ENCODE measurements at places on chromosomes 12 and 14. TPM values are rescaled to one million over a fixed set of nuclear protein-coding genes. Genes with fewer than 3 reads are reported as not detected.

The C14orf180 gene
- not detected for total RNA-seq

The FLVCR2 gene
- 3.0 TPM for total RNA-seq

The YAF2 gene
- total RNA-seq: 33.6 TPM

The ALDH1L2 gene
- 4.2 TPM for total RNA-seq

The SNRPF gene
- total RNA-seq: 71.5 TPM

The TAS2R46 gene
- 0.89 TPM for total RNA-seq

GRCh38 chr14:99734406-99735051 lies 50.4 kb downstream of the CYP46A1 start:
- no peak overlapping the region for H3K27ac ChIP-seq
- no peak overlapping the region for H3K4me3 ChIP-seq
- DNase-seq: no peak
- peaks cover 4% of the 10 kb centered on the region for H3K4me1 ChIP-seq
- H3K36me3 ChIP-seq: no peaks in the 10 kb centered on the region

DNA sequence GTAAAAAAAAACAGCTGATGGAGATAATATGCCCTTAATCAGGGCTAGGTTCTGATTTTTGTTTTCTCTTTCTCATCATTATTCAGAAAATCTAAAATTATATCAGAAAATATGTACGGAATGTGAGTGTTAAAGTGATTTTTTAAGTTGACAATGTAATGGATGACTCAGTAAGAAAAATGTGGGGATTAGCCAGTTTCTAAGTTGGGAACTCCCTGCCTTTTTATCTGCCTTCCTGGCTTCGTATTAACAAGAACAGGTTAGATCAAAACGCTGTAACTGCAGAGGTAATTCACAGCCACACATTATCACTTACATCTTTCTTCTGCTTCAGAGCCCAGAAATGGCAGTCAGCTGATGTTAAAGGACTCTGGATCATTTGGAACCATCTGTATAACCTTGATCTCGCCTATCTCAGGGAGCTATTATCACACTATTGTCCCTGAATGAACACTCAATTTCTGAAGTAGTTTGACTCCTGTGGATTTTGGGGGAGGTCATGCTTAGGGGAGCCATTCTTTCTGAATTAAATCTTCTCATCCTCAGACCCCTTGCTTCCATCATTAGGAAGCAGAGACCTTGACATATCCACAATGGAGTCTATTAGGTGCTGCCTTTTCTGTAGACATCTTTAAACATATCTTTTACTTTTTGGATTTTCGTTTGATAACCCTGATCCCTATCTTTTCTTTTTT lies 135.7 kb upstream of the SLC16A7 start:
- no peak overlapping the region for H3K4me3 ChIP-seq
- no peak overlapping the region for H3K27ac ChIP-seq
- H3K4me1 ChIP-seq: no peaks in the 10 kb centered on the region
- no peaks in the 10 kb centered on the region for H3K36me3 ChIP-seq
- DNase-seq: no peak

GRCh38 chr14:22333422-22334274 lies 255.4 kb downstream of the DAD1 start:
- H3K4me1 ChIP-seq: peaks cover 27% of the 10 kb centered on the region
- DNase-seq: no peak
- H3K27me3 ChIP-seq: no peaks in the 10 kb centered on the region
- H3K27ac ChIP-seq: no peak overlapping the region

GRCh38 chr14:24339284-24340151 lies at the start of gene RIPK3:
TSS of gene RIPK3 (minus strand) at chr14:24339991. CDS start at chr14:24339826, 165 bp downstream.
- H3K27ac ChIP-seq: no peak within 1 kb of the TSS
- H3K4me1 ChIP-seq: peaks cover 5% of the 10 kb centered on the region
- H3K4me3 ChIP-seq: no peak within 1 kb of the TSS
- H3K27me3 ChIP-seq: peaks cover 96% of the 10 kb centered on the region
- no peak for DNase-seq
- no peaks in the 10 kb centered on the region for H3K36me3 ChIP-seq

DNA sequence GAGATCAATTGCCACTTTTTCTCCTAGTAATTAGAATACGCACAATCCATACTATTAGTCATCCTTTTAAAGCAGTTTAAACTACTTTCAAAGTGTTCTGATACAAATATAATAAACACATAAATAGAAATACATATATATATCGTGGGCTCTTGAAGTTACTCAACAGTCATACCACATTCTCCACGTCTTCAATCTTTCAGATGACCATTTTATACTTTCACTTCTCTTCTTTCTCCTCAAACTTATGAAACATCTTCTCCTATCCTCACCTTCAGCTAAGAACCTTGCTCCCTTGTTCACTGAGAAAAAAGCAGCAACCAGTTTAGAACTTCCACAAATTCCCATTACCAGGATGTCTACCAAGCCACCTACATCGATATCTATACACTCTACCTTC lies 19.2 kb downstream of the CEP290 start:
- H3K4me1 ChIP-seq: no peaks in the 10 kb centered on the region
- DNase-seq: no peak
- peaks cover 6% of the 10 kb centered on the region for H3K36me3 ChIP-seq
- H3K4me3 ChIP-seq: no peak overlapping the region

DNA sequence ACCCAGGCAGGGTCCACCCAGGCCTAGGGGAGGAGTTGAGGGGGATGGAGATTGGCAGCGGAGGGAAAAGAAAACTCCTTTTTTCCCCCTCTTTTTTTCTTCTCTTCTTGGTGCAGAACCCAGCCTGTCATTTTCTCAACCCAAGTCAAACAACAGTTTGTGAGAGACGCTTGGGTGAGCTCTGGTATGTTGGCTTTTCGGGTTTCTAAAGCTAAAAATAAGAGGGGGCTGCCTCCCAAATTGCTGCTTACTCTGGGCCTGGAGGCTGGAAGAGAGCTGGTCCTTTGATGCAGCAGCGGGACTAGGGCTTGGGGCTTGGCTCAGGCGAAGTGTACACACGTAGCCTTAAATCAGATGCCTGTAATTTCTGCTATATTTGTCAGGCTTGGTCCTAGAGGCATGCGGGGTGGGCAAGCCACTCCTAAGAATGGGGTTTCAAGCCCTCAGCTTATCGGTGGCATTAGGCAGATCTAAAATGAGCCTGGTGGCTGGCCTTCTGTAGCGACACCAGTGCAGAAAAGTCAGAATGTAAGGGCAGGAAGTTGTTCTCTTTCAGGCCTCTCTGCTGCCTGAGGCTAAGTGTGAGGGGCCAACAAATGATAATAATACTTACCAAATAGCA lies 816 bp upstream of the SLC8A3 start:
- peak overlapping the region; percentile 91 for H3K4me3 ChIP-seq
- H3K27ac ChIP-seq: no peak overlapping the region
- peaks cover 70% of the 10 kb centered on the region for H3K27me3 ChIP-seq
- H3K36me3 ChIP-seq: peaks cover 2% of the 10 kb centered on the region
- peaks cover 29% of the 10 kb centered on the region for H3K4me1 ChIP-seq
- DNase-seq: no peak

GRCh38 chr14:59055439-59056045 lies 132.9 kb upstream of the DAAM1 start:
- no peaks in the 10 kb centered on the region for H3K4me1 ChIP-seq
- peaks cover 3% of the 10 kb centered on the region for H3K36me3 ChIP-seq
- no peak overlapping the region for H3K27ac ChIP-seq
- no peak for DNase-seq
- H3K27me3 ChIP-seq: no peaks in the 10 kb centered on the region
- no peak overlapping the region for H3K4me3 ChIP-seq

DNA sequence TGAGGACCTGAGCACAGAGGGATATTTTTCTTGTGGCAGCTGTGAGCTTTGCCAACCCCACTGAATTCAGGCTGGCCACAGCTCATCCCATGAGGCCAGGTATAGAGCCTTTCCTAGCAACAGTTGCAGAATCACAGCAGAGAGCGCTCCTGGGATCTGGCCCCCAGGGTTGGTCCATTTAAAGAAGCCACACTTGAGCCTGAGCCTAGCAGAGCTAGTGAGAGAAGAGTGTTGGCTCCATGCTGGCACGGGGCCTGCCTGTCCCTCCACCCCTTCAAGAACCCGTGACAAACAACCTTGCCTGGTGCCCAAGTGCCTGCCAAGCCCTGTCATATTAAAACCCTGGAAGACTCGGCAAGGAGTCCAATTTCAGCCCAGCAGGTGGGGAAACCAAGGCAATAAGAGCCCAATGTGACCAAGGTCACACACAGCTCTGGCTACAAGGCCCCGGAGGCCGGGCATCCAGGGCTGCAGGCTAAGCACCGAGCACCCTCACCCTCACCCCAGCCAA lies 91.6 kb downstream of the LRRC74A start:
- H3K4me3 ChIP-seq: peak overlapping the region; percentile 63
- no peak for DNase-seq
- H3K27ac ChIP-seq: peak overlapping the region; percentile 89
- H3K4me1 ChIP-seq: peaks cover 77% of the 10 kb centered on the region

GRCh38 chr14:92520102-92521057 lies 6.8 kb downstream of the RIN3 start:
- no peak overlapping the region for H3K4me3 ChIP-seq
- no peak overlapping the region for H3K27ac ChIP-seq
- peaks cover 5% of the 10 kb centered on the region for H3K27me3 ChIP-seq
- DNase-seq: no peak

GRCh38 chr14:81178063-81178462 lies 42.7 kb downstream of the GTF2A1 start:
- no peak overlapping the region for H3K27ac ChIP-seq
- peaks cover 3% of the 10 kb centered on the region for H3K4me1 ChIP-seq
- H3K36me3 ChIP-seq: peaks cover 10% of the 10 kb centered on the region
- DNase-seq: no peak
- H3K27me3 ChIP-seq: no peaks in the 10 kb centered on the region
- H3K4me3 ChIP-seq: no peak overlapping the region

DNA sequence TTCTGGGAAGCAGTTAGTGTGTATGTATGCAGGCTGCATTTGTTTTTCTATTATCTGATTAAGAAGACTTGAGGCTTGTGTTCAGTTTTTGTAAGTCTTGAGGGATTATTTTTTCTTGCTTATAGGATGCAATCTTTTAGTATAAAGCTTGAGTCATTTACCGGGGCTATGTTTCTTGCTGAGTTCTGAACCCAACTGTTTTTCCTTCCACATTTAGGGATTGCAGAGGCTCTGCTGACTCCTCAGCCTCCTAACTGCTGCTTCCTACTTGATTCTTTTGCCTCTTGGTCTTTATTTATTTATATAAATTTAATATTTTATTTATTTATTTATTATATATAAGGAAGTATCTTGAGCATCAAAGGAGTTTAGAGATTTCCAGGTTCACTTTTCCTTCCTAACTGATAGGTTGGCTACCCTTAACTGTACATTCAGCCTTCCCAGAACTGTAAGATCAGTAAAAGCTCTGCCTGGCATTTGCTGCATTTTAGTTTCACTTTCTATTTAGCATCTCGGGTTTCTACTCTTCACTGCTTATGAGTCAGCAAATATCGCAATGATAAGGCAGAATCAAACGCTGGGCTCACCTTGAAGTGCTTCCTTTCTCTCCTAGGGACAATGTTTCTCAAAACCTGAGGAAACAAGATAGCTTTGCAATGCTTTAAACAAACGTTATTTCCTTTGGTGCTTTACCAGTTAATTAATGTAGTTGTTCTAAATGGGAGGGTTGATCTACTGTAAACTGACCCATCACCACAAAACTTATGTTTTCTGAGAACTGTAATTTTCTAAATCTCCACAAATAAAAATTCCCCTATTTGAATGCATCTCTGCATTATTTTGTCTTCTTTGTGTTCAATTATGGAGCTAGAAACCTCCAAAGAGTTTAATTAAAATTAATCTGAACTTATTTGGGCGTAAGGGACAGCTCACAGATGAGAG lies 1183.7 kb upstream of the TMEM132C start:
- peak overlapping the region; percentile 13 for H3K4me3 ChIP-seq
- no peak for DNase-seq
- peaks cover 15% of the 10 kb centered on the region for H3K4me1 ChIP-seq
- no peaks in the 10 kb centered on the region for H3K36me3 ChIP-seq

DNA sequence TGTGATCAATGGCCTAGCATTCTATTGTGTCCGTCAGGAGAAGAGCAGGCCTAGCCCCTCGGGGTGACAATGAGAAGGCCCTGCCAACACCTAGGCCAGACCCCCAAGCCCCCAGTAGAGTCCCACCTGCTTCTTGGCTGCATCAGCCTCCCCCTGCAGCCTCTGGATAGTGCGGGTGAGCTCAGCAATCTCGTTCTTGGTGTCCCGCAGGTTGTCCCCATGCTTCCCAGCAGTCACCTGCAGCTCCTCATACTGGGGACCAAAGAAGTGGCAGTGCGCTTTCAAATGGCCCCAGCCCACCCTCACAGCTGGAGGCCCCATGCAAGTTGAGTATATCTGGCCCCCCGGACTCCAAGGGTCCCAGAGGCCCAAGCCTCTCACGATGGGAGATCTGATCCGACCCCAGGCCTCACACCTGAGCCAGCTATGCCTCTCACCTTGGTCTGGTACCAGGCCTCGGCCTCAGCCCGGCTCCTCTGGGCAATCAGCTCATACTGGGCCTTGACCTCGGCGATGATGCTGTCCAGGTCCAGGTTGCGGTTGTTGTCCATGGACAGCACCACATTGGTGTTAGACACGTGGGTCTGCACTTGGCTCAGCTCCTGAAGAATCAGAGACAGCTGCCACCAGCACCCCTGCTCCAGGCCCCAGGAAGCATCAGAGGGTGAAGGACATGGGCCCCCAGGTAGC lies 10.0 kb upstream of the KRT4 start:
- H3K4me3 ChIP-seq: no peak overlapping the region
- H3K27ac ChIP-seq: no peak overlapping the region
- H3K4me1 ChIP-seq: no peaks in the 10 kb centered on the region
- H3K27me3 ChIP-seq: peaks cover 5% of the 10 kb centered on the region
- no peaks in the 10 kb centered on the region for H3K36me3 ChIP-seq

- no peak overlapping the region for H3K4me3 ChIP-seq
- H3K36me3 ChIP-seq: no peaks in the 10 kb centered on the region
- H3K4me1 ChIP-seq: no peaks in the 10 kb centered on the region
- no peak overlapping the region for H3K27ac ChIP-seq
- DNase-seq: no peak
These were observed 280.4 kb upstream of the GARIN6 start for GRCh38 chr12:99367181-99367580.

GRCh38 chr14:34043627-34044372 lies 92.9 kb upstream of the EGLN3 start:
- H3K27ac ChIP-seq: no peak overlapping the region
- H3K4me1 ChIP-seq: no peaks in the 10 kb centered on the region
- DNase-seq: no peak
- no peaks in the 10 kb centered on the region for H3K36me3 ChIP-seq
- H3K4me3 ChIP-seq: no peak overlapping the region
- H3K27me3 ChIP-seq: no peaks in the 10 kb centered on the region

DNA sequence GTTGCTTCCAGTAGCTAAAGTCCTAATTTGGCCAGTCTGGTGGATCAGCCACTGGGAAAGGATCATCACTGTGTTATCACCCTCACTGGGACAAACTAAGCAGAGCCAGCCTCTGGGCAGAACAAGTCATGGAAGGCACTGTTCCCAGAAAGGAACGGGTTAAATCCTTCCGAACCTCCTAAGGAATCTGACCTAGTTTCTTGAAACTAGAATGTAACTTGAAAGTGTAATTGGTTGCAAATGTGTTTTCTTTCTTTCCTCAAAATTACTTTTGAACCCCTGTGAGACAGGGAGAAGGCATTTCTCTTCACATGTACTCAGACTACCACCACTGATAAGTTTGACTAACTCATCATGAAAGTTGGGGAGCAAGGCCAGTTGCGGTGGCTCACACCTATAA lies 18.7 kb upstream of the KICS2 start:
- no peaks in the 10 kb centered on the region for H3K4me1 ChIP-seq
- H3K27ac ChIP-seq: no peak overlapping the region
- no peak overlapping the region for H3K4me3 ChIP-seq
- DNase-seq: no peak

Data from neural crest cell (in vitro differentiated cells).